Neural crest cell (in vitro differentiated cells): ENCODE measurements at places on chromosomes 4 and X. TPM values are rescaled to one million over a fixed set of nuclear protein-coding genes. Genes with fewer than 3 reads are reported as not detected.

SEC24B gene
- total RNA-seq = 31.7 and 33.4 TPM in 2 replicates

DNA sequence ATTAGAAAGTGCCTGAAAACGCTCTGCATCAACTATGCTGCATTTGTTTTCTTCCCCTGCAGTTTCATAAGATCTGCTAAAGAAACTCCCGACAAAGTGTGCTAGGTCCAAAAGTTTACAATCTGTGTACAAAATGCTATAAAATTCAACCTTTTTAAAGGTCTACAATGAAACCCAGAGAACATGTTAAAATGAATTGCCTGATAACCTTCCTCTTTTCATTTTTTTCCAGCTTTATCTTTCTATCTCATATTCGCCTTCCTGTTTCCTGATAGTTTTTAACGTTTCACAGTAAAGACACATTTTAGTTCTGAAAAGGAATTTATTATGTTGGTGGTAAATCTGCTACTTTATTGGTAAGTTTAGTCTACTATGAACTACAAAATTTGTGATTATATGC, 9.5 kb upstream of the HPGDS start:
- DNase-seq = no peak

UGT2A1 gene
- not detected in 2 replicates for total RNA-seq

DNA sequence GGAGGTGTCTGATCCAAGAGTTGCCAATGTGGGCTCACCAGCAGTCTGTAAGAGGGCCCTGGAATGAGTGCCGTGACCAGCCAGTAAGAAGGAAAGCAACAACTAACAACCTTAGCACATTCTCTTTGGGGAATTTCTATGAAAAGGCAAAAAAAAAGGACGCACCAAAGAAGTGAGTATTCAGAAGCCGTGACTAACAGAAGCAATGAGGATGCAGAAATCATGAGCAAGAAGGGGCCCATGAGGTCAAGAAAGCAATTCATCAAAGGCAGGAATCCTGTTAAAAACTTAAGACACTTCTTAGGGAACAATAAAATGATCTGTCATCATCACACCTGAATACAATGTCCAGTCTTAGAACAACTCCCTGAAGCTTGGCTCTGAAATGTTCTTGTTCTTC, 260.5 kb downstream of the RAPGEF2 start:
- no peak for DNase-seq

GRCh38 chr4:93760284-93760683, 68.3 kb upstream of the ATOH1 start:
- DNase-seq = no peak

DNA sequence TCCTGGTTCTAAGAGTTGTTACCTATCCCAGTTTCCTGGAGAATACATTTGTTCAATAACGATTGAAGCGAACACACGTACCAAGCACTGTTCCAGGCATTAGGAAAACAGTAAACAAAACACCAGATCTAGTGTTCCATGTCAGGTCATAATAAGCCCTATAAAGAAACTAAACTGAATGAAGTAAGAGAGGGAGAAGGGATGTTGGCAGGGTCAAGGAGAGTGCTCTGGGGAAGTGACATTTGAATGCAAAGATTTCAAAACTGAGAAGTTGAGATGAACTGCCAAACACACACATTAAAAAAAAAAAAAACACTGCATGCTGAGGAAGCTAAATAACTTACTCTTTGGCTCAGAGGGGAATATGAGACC, 14.4 kb upstream of the ENAM start:
- DNase-seq = no peak

NAT8L gene
- total RNA-seq = 18.8 and 19.5 TPM in 2 replicates

IBSP gene
- total RNA-seq = not detected in 2 replicates

TMEM271 gene
- 0.26 and 0.32 TPM in 2 replicates for total RNA-seq

DNA sequence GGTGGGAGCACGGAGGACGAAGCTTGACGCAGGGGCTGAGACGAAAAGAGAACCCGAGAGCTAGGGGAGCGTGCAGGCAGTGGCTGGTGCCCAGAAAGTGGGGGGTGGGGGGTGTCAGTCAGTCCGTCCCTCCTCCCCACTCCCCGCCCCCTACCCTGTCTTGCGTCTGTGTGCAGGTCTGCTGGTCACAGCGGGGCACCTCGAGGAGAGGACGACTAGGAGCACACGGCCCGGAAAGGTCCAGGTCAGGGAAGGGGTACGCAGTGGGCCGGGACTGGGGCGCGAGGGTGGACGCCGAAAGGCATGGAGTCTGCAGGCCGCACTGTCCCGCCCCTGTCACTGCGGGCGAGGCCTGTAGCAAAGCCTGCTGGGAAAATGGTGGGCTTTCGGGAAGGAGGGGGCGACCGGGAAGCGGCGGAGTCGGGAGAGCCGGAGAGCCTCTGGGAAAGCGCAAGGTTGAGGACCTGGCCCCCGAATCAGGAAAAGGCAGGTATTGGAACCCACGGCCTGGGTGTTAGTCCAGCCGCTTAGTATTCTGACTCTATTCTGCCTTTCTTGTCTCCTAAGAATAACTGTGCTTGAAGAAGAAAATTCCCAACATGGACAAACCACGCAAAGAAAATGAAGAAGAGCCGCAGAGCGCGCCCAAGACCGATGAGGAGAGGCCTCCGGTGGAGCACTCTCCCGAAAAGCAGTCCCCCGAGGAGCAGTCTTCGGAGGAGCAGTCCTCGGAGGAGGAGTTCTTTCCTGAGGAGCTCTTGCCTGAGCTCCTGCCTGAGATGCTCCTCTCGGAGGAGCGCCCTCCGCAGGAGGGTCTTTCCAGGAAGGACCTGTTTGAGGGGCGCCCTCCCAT, 769 bp downstream of the TCEAL1 start:
- peak; percentile 49 for DNase-seq
